ENCODE measurements at places on chromosomes 5 and 9.

GRCh38 chr9:7980041-7980440 is 180.5 kb upstream of the DMAC1 start:
- no peak for DNase-seq

DNA sequence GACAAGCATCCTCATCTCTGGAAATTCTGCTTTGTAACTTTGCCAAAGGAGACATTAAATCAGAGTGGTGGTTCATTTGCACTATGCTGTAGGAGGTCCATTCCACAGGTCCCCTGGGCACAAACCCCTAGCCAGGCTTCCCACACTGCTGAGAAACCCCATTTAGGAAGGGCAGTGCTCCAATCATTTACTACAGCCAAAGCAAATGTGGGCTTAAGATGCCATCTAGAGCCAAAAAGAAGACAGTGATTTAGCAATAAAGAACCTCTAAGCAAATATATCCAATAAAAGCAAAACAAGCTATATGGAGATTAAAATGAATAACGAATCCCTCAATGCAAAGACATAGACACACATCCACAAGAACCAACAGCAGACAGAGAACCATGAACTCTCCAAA is 129.0 kb upstream of the ALDH1B1 start:
- DNase-seq, result no peak

DNA sequence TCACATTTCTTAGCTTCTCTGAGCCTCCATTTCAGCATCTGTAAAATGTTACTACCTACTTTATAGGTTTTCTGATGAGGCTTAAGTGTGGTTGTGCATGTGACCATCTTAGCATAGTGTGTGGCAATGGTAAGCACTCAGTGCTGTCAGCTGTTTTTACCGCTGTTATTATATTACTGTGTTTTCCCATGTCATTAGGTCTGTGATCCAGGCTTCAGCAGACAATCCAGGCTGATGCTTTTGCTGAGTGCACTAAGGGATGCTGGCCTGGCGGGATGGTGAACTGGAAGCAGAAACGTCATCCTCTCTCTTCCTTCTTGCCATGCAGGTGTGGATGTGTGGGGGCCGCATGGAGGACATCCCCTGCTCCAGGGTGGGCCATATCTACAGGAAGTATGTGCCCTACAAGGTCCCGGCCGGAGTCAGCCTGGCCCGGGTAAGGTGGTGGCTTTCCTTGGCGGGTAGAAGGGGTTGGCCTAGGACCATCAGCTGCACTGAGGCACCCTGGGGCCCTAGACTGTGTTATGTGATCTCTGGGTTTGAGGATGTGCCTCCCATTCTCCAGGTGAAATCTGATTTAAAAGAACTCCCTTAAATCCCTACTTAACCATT is 41.9 kb upstream of the SAP30L start:
- no peak for DNase-seq

DNA sequence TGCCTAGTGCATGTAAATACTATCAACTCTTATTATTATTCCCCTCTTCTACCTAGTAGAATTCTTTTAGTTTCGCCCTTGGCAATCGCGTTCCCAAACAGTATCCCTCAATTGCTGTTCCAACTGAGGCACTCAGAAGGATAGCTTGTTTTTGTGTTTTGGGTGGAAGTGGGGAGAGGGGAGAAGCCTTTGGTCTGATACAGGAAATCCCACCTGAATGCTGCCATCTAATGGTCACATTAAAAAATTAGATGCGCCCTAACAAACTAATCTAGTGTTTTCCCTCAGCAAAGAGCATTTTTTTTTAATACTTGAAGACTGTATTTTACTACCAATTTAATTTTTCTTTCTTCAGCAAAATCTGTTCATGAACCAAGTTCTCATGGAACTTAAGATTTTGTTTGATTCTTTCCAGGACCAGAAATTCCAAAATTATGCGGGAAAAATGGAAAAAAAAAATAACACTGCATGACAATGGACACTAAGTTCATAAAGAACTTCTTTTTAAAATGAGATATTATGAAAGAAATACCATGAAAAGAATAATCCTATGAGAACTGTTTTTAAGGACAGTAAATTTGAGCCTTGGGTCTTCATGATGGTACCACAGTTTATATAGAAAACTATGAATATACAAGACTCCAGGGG is 22.2 kb upstream of the GLDC start:
- no peak for DNase-seq

GRCh38 chr5:111722140-111722539 is 34.9 kb downstream of the NREP start:
- no peak for DNase-seq

GRCh38 chr9:92749071-92749933 is 15.3 kb downstream of the BICD2 start:
- no peak for DNase-seq

DNA sequence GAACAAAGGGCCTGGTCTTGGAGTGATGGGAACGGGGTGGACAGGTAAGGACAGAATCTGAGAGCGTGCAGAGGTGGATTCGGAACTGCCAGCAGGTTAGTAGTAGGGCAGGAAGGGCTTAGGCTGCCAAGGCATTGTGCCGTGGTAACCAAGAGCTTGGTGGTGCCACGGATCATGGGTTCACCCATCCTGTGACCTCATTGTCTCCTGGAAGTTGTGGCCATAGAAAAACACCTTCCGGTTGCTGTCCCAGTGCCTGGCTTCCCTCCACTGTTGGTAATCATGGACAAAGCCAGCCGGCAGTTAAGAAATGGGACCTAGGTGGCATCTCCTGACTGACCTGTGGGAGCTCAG is 42.5 kb upstream of the CFAP157 start:
- no peak for DNase-seq

DNA sequence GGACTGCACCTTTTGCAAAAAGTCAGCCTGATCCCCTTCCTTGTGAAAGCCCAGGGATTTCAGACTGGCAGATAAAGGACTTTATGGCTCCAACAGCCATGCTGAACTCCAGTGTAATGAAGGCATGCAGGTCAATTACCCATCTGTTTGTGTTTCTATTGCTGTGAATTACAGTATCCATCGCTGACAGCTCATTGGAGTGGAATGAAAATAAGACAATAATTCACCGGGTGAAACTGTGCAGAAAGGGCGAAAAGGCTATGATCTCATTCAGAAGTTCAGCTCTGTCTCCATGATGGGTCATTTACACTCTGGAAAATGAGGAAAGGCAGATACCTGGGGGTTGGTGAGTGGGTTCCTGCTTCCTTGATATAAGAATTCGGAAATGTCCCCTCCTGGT is 148.0 kb downstream of the BRINP1 start:
- no peak for DNase-seq

DNA sequence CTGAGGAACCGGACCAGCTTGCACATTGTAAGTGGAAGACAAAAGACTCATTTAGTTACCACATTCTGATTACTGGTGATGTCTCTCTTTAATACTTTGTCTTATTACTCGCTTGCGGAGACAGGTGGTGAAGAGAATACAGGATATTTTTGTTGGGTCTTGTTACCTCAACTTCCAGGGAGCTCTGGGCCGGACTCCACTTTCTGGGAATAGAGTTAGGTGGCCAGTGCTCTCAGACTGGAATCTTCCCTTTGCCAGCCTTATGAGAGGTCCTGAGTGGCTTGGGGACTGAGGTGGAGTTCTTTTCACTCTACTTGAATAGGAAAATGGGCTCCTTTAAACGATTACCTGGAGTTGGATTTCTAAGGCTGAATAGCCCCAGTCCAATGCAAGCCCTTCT is 33.3 kb upstream of the SPRY4 start:
- DNase-seq, result no peak

Data from upper lobe of right lung (tissue), 1 donor.